NCI-H1048 (cell line): ENCODE measurements at places on chromosomes 3 and 15.

- DNase-seq, result no peak
These were observed 2.0 kb upstream of the SLC24A1 start for GRCh38 chr15:65619626-65620290.

- no peak for DNase-seq
These were observed 250.3 kb downstream of the POLQ start for GRCh38 chr3:121295452-121295851.

DNA sequence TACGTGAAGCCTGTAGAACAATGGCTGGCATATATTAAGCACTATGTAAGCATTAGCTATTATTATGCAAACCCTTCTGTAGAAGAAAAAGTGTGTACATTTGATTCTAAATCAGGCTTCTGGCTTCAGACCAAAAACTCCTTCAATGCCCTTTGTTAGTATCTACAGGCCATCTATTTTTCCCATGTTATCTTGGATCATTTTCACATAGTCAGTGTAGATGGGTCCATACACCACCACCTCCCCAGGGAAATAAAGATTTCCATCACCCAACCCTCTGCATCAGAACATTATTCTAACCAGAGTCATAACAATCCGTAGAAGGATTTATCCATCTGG is 8.0 kb upstream of the KLHL6 start:
- no peak for DNase-seq

- DNase-seq, result no peak
These were observed 129.4 kb downstream of the DNAJB8 start for GRCh38 chr3:128337305-128337704.

DNA sequence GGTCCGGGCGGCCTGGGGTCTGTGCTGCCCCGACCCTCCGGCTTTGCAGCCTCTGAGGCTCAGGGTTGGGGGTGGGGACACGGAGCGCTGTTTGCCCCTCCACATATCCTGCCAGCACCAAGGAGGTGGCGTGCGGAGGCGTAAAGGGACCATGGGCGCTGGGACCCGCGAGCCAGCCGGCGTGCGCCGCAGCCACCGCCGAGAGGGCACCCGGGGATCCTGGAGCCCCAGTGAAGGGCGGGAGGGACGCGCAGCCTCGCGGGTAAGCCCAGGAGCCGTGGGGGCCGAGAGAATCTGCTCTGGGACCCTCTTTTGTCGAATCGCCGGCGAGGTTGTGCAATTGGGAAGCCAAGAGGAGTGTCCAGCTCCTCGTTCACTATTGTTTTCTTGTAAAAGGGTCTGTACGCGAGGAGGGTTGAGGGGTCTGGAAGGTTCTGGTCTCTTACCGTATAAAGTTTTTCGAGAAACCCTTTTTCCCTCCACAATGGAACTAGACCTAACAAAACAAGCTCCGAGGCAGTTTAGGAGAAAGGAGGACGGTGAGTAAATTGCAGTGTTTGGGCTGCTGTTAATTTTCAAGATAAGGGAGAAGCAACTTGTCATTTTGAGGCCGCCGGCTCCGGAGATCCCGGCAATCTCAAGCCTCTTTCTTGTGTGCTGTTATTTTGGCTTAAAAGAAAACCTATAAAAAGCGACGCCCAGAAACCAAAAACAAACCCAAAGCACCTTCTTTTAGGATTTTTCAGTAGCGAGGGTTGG is 29.9 kb upstream of the ST3GAL6 start:
- DNase-seq, result no peak

DNA sequence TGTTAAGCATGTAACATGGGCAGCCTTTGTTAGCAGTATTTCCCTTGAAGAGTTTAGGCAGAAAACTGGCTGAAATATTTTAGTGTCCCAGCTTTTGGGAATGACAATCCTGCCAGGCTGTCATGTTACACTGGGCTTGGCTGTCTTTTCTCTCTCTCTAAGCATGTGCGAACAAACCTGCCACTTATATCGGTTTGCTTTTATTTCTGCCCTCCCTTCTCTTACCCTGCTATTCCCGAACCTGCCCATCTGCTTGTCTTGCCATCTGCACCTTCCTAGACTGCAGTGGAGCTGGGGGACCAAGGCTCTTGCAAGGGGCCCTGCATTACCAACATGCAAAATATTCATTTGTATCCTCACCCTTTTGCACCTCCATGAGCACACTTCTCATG is 339.6 kb downstream of the EPHB1 start:
- no peak for DNase-seq

DNA sequence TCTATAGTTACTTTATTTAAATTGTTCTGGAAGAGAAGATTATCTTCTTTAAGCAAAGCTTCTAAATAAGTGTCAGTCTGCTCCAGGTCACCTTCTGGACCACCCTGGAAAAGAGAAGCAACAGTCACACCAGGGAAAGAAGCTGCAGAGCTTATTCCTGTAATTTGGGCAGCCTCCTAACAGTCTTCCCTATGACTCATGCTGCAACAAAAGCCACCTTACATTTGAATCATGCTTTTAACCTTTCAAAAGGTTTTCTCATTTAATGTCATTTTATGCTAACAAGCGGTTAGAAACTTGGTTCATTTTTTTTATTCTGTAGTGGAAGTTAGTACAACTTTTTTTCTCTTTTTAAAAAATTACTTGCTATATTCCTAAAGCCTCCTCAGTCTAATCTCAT is 5.3 kb upstream of the GUCA1C start:
- DNase-seq, result no peak

GRCh38 chr3:30696403-30696819 is 90.0 kb downstream of the TGFBR2 start:
- no peak for DNase-seq

DNA sequence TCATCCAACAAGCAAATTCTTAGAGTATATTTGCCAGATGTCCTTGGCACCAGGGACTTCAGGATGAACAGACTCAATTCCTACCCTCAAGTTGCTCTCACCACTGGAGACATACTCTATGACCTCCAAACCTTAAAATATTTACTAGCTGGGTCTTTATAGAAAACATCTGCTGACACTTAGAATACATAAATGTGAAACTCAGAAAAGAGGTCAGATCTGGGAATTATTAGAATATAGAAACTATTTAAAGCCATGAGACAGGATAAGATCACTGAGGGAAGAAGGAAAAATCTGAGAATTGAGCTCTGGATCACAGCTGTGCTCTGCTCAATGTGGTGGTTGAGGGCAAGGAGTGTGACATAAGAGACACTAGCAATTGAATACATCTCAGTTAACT is 695.4 kb upstream of the UBE2E2 start:
- DNase-seq, result no peak

- DNase-seq, result no peak
These were observed 15.2 kb downstream of the GXYLT2 start for GRCh38 chr3:72903004-72903403.

DNA sequence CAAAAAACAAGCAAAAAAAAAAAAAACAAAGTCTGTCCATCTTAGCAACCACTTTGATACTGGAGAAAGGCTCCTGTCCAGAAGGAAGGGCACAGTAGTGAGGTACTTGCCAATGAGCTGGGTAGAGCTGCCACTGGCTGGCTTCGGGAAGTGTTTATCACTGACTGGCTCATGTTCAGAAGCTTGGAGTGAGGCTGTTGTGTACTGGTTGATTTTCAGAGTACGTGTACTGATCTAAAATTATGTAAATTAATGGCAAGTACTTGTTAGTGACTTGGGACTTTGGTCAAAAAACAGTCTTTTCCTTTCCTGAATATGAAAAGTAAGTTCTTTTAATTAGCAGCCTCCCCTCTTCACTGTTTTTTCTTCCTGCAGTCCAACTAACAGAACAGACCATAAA is 979 bp upstream of the ZNF621 start:
- DNase-seq, result no peak

GRCh38 chr3:129599607-129600006 is 6.9 kb downstream of the PLXND1 start:
- no peak for DNase-seq

DNA sequence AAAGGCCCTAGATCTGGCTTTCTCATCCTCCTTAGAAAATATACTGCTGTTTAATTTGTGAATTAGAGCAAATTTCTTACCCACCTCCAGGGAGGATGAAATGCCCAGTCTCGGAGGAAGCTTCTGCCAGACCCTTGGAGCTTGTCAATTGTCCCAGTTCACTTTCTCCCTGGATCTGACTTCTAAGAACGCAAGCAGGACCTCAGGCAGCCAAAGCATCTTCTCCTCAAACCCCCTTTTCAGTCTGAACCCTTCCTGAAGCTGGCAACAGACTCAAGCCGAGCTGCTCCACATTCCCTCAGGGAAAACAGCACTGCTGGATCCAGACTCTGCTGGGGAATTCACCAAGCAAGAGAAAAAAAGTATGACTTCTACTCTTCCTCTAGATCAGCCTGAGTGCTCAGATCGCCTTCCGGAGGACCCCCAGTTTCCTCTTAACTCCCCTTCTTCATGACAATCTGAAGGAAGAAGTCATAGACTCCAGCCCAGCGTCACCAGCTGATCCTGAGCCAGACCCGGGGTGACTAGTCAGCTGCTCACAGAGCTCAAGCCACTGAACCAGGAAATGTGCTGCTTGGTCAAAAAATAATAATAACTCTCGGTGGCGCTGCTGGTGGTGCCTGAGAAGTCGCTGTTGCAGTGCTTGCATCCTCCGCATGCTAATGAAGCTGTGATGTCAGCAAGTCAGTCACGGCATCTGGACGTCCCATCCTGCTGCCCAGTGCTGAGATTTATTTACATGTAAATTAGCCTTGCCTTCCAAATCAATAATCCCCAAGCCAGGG is at the start of gene PRICKLE2:
PRICKLE2 (minus strand) TSS at position 641 of the 785 bp plus-strand sequence. CDS start 26,539 bp downstream, outside the sequence.
- no peak for DNase-seq
